Myocyte (in vitro differentiated cells): ENCODE measurements at places on chromosomes 2 and 18. TPM values are rescaled to one million over a fixed set of nuclear protein-coding genes. Genes with fewer than 3 reads are reported as not detected.

The PLEK gene
- total RNA-seq, result not detected in 2 replicates

The MATN3 gene
- total RNA-seq, result 1.1 and 1.2 TPM in 2 replicates

The CHST9 gene
- total RNA-seq, result not detected in 2 replicates

The GPR55 gene
- 0.03 TPM in 1 of 2 replicates, not detected in the other for total RNA-seq

The LONRF2 gene
- total RNA-seq, result not detected in 2 replicates

The LDLRAD4 gene
- total RNA-seq, result 1.7 TPM in 1 of 2 replicates, not detected in the other

The TLX2 gene
- 0.13 TPM in 1 of 2 replicates, not detected in the other for total RNA-seq

The QPCT gene
- total RNA-seq, result 0.24 TPM in 1 of 2 replicates, not detected in the other

The BOLL gene
- 0.16 and 2.4 TPM in 2 replicates for total RNA-seq

The IMMT gene
- total RNA-seq, result 71.4 and 93.0 TPM in 2 replicates
